ENCODE measurements at places on chromosomes 4 and X. TPM values are rescaled to one million over a fixed set of nuclear protein-coding genes. Genes with fewer than 3 reads are reported as not detected.

The DCX gene
- total RNA-seq = 389 TPM

The GLRA2 gene
- total RNA-seq = 136 TPM

DNA sequence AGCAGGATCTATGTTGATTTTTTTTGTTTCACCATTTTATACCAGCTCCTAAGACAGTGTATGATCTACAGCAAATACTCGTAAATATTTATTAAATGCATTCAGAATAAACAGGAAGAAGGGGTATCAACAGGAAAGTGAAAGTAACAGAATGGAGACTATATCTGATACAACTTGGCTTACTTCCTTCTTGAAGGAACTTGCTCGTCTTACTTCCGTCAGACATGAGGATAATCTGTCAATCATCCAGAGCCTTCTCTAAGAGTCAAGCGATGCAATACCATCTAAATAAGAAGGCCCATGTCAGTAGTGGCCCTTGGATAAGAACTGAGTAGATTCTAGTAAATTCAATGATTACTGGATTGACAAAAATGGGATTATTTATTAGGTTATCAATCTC lies 84.2 kb downstream of the CAMK2D start:
- DNase-seq = no peak

DNA sequence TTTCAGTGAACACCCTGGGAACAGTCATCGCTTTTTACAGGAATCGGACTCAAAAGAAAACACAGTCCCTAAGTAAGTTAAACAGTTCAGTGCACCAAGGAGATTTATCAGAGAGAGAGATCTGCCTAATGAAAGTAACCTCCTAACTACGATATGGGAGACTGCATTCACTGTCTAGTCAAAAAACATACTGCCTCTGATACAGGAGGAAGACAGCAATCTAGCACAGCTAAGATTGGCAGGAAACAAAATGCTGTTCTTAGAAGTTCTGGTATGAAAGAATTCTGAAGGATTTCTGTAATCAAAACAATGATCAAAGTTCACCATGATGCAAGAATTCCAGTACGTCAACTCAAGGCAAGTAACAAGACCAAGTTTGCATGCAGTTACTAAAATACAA lies 92.8 kb downstream of the MAML3 start:
- DNase-seq = no peak

- no peak for DNase-seq
Observed at GRCh38 chr4:154406018-154406795, 85.4 kb downstream of the DCHS2 start.
